Naive thymus-derived CD8-positive, alpha-beta T cell (primary cell): ENCODE measurements at places on chromosomes 16 and 17. TPM values are rescaled to one million over a fixed set of nuclear protein-coding genes. Genes with fewer than 3 reads are reported as not detected.

DNA sequence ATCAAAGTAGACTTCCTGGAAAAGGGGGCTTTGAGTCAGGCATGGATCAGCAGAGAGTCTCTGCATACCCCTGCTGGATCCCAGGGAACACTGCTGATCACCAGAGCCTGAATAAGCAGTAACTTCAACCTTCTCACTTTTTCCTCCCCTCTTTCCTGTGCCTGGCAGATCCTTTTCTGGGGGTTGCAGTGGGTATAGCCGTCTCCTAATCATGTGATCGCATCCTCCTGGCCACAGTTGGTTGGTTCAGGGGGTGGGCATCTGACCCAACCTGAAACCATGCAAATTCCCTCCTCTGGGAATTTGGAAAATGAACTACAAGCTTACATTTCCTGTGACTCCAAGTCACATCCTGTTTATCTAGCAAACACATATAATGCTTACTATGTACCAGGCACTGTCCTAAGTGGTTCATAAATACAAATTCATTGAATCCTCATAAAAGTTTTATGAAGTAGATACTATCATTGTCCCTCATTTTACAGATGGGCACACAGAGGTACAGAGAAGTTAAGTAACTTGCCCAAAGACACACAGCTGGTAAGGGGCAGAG, 120.3 kb downstream of the AXIN2 start:
- H3K4me1 ChIP-seq: peaks cover 4% of the 10 kb centered on the region
- peaks cover 24% of the 10 kb centered on the region for H3K27me3 ChIP-seq
- no peak overlapping the region for H3K27ac ChIP-seq
- H3K36me3 ChIP-seq: no peaks in the 10 kb centered on the region
- H3K4me3 ChIP-seq: no peak overlapping the region

DNA sequence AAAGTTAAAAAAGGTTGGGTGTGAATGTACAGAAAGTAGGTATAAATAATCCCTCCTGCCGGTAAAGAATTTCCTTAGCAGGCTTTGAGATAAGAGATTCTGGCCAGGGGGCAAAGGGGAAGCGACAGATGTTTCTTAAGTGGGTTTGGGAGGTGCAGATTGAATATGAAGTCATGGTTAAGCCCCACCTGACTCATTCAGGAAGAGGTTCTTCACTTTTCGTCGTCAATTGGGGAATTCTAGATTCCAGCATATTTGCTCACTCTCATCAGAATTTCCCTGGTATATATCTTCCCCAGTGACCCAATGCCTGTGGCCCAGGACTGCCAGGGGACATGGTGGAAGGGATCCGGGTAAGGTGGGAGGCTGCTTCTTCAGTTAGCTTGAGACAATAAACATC, 127.8 kb downstream of the CPPED1 start:
- H3K4me3 ChIP-seq: no peak overlapping the region
- no peak for DNase-seq
- H3K27me3 ChIP-seq: peaks cover 6% of the 10 kb centered on the region

DNA sequence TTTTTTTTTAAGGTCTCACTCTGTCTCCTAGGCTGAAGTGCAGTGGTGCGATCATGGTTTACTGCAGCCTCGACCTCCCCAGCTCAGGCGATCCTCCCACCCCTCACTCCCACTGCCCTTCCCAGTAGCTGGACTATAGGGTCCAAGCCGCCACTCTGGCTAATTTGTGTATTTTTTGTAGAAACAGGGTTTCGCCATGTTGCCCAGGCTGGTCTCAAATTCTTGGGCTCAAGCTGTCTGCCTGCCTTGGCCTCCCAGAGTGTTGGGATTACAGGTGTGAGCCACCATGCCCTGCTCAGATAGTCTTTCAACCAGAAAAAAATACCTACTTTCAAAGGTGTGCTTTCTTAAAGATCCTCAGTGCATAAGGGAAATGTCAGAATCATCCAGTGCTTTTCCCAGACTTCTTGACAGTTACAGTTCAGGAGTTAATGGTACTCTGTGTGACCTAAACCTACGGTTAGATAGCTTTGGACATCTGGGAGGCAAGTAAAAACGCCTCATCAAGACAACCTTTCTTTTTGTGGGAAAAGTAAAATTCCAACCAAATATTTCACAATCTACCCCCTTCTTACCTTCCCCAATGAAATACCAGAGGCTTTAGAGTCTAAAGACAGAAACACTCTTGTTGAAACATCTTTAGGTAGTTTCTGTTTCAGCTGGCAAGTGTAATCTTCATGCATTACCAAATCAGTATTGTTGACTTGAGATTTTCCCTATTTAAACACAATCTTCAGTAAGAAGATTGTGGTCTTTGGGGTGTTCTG, 6.8 kb downstream of the RSPRY1 start:
- peaks cover 31% of the 10 kb centered on the region for H3K36me3 ChIP-seq
- peaks cover 53% of the 10 kb centered on the region for H3K4me1 ChIP-seq
- no peak overlapping the region for H3K27ac ChIP-seq
- H3K27me3 ChIP-seq: no peaks in the 10 kb centered on the region
- no peak for DNase-seq

DNA sequence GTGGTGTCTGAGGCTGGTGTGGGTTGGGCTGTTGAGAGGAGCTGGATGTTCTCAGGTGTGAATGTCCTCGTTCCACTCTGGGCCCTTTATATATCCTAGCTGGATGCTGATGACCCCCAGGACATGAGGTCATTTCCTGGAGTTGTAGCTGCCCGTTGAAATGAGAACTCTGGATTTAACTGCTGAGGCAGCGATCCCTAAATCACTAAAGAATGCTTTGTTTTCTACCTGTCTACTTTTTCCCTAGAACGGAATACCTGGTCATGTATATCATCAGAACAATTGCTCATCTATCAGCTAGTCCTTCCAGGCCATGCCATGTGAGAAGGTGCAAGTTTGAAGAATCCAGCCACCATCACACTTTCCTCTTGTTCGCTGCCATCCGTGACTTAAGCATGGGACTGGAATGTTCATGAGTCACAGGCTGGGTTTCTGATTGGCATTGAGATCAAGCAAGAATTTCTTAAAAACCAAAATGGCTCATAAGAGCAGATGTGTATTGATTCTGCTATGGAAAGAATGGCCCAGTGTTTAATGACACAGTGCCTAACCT, at the start of gene KRTAP2-3:
Gene KRTAP2-3 (minus strand): TSS at position 63 of the 553 bp plus-strand sequence. CDS start 64 bp downstream, outside the sequence.
- no peaks in the 10 kb centered on the region for H3K4me1 ChIP-seq
- no peak within 1 kb of the TSS for H3K27ac ChIP-seq
- DNase-seq: no peak
- H3K4me3 ChIP-seq: no peak within 1 kb of the TSS

DNA sequence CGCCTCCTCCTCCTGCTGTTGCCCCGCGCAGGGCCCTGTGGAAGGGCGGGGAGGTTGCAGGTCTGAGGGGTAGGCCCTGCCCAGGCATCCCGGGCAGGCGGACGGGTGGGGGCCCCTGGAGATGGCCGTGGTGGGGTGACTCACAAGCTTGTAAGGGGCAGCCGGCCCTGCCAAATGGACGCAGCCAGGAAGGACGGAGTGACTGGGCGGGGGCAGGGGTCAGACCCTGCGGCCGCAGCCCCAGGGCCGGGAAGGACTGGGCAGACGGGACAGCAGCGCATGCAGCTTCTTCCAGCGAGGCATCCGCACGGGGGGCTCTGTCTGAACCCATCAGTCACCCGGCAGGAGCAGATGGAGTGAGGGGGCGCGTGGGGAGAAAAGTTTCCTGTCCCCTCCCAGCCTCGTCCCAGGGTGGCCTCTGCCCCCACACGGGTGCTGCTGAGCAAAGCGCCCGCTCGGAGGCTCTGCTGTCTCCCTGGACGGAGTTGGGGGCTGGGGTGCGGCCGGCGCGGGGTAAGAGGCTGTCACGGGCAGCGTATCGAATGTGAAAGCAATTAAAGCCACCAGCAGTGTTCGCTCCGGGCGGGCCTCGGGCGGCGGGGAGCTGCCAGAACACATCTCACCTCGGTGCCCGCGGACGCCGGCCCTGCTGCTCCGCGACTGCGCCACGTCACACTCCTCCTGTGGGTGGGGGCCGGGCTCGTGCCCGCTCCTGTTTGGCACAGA, 5.4 kb upstream of the PRR35 start:
- no peaks in the 10 kb centered on the region for H3K36me3 ChIP-seq
- no peaks in the 10 kb centered on the region for H3K4me1 ChIP-seq
- H3K27me3 ChIP-seq: no peaks in the 10 kb centered on the region
- DNase-seq: no peak
- H3K4me3 ChIP-seq: no peak overlapping the region

- DNase-seq: no peak
- H3K27me3 ChIP-seq: no peaks in the 10 kb centered on the region
- H3K4me3 ChIP-seq: no peak overlapping the region
- no peaks in the 10 kb centered on the region for H3K36me3 ChIP-seq
- no peaks in the 10 kb centered on the region for H3K4me1 ChIP-seq
Measured at GRCh38 chr16:9625122-9625521, 533.7 kb downstream of the HAPSTR1 start.

- H3K27me3 ChIP-seq: no peaks in the 10 kb centered on the region
- no peak overlapping the region for H3K27ac ChIP-seq
- DNase-seq: no peak
- no peak overlapping the region for H3K4me3 ChIP-seq
Measured at GRCh38 chr16:27344721-27345120, 30.9 kb downstream of the IL4R start.

DNA sequence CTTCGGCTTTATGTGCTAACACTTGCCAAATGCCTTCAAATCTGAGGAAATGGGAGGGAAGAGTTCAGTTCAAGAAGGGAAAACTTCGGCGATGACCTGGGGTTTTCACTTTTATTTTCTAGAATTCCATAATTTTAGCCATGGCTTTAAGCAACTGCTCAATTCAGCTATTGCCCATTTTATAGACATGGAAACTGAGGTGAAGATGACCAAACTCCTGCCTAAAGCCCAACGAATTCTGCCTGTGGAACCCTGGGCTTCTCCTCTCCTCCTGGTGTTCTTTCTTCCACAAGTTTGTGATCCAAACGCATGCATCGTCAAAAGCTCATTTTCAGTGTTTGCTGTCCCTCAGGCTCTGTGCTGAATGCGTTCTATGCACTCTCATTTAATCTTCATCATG, 49.4 kb upstream of the NDRG4 start:
- H3K27me3 ChIP-seq: peaks cover 18% of the 10 kb centered on the region
- H3K4me3 ChIP-seq: no peak overlapping the region
- H3K27ac ChIP-seq: no peak overlapping the region
- no peak for DNase-seq
- H3K4me1 ChIP-seq: no peaks in the 10 kb centered on the region
- H3K36me3 ChIP-seq: no peaks in the 10 kb centered on the region

GRCh38 chr17:49349541-49349940, 12.5 kb downstream of the ZNF652 start:
- H3K27me3 ChIP-seq: no peaks in the 10 kb centered on the region
- no peak overlapping the region for H3K27ac ChIP-seq
- peaks cover 30% of the 10 kb centered on the region for H3K4me1 ChIP-seq
- no peak overlapping the region for H3K4me3 ChIP-seq

DNA sequence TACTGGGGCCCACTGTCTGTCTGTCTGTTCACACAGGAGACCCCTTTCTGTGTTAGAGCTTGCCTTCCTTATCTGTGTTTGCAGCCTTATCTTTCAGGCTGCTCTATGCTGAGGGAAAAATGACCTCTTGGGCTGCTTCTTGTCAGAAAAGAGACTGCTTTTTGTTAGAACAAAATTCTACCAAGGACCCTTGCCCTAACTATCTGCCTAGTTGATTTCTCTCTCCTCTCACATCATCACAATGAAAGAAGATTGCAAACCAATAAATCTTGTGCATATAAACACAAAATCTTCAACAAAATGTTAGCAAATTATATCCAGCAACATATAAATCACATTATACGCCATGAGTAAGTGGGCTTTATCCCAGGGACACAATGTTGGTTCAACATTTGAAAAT, 1117.7 kb downstream of the CDH11 start:
- no peak for DNase-seq
- H3K27ac ChIP-seq: no peak overlapping the region
- H3K36me3 ChIP-seq: no peaks in the 10 kb centered on the region
- H3K4me1 ChIP-seq: no peaks in the 10 kb centered on the region

DNA sequence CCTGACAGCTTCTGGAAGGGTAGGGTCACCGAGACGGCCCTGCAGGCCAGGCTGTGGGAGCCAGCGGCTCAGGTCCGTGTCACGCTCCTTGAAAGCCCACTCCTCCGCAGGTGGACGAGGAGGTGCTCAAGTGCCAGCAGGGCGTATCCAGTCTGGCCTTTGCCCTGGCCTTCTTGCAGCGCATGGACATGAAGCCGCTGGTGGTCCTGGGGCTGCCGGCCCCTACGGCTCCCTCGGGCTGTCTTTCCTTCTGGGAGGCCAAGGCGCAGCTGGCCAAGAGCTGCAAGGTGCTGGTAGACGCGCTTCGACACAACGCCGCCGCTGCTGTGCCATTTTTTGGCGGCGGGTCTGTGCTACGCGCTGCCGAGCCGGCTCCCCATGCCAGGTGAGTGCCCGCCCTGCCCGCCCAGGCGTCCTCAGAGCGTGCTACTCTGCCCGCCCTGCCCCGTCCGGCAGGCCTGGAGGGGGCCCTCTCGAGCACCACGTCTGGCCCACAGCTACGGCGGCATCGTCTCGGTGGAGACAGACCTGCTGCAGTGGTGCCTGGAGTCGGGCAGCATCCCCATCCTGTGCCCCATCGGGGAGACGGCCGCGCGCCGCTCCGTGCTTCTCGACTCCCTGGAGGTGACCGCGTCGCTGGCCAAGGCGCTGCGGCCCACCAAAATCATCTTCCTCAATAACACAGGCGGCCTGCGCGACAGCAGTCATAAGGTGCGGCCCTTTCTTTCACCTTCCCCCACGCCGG, 1.3 kb downstream of the NAGS start:
- peak overlapping the region; percentile 91 for H3K4me3 ChIP-seq
- DNase-seq: no peak
- no peaks in the 10 kb centered on the region for H3K36me3 ChIP-seq
- no peaks in the 10 kb centered on the region for H3K27me3 ChIP-seq

DNA sequence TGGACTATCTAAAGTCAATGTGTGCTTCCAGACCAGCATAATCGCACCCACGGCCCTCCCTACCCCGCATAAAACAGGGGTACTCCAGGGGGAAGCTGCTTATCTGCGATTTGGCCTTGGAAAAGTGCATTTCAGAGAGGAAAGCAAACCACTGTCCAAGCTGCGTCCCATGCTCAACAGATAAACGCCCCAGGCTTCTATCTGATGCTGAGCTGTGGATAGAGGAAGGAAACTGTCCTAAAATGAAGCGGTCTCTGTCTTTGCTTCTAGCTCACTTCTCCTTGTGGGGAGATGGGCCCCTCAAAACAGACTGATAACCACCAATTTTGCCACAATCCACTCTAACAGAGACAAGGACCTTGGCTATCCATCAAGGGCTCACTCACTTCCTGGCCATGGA, 160.5 kb upstream of the TNRC6C start:
- peaks cover 10% of the 10 kb centered on the region for H3K27me3 ChIP-seq
- no peaks in the 10 kb centered on the region for H3K36me3 ChIP-seq
- DNase-seq: no peak

Gene PRR35
- not detected for total RNA-seq

Gene SAMD14
- not detected for total RNA-seq

Gene PPP1R27
- total RNA-seq: not detected

Gene SLC2A4
- not detected for total RNA-seq

Gene KRTAP17-1
- not detected for total RNA-seq

Gene DNAH17
- total RNA-seq: 0.81 TPM

Gene TMEM11
- 15.8 TPM for total RNA-seq

Gene PHKB
- total RNA-seq: 45.0 TPM

Gene CD19
- total RNA-seq: 6.9 TPM

Gene SHCBP1
- 1.6 TPM for total RNA-seq

Gene WSCD1
- total RNA-seq: not detected
